Right renal pelvis (tissue), 4 donors: ENCODE measurements at places on chromosomes 2 and 18. TPM values are rescaled to one million over a fixed set of nuclear protein-coding genes. Genes with fewer than 3 reads are reported as not detected.

DSG4 gene
- polyA plus RNA-seq, result 0.03 TPM

FAP gene
- 11.5 TPM for polyA plus RNA-seq

ASB18 gene
- polyA plus RNA-seq, result 0.06 TPM

TRIM43 gene
- 0.70 TPM for polyA plus RNA-seq

TLK1 gene
- polyA plus RNA-seq, result 59.6 TPM

NEU4 gene
- 1.1 TPM for polyA plus RNA-seq

MAPK4 gene
- polyA plus RNA-seq, result 8.8 TPM

RTKN gene
- 65.8 TPM for polyA plus RNA-seq

POTEJ gene
- polyA plus RNA-seq, result 0.08 TPM

DNA sequence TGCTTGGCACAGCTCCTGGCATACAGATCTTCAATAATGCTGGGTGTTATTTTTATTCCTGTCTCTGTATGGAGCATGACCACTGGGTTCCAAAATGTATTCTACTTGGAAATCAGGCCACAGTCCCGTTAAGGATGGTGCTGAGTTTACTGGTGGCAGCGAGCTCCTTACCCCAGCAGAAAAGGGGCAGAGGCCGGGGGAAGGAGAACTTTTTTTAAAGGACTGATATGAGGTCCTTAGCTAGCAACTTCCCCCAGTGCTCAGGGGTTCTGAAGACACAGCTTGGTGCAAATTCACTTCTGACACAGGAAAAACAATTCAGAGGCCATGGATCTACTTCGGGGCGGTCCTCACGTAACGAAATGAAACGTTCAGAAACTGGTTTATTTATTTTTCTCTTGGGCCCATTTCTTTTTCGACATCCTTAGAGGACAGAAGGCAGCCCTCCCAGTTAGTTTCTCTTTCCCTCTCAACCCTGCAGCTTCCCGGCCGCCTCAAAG is 872 bp downstream of the RDH14 start:
- peak; percentile 23 for DNase-seq

GRCh38 chr18:28112056-28112470 is 64.9 kb downstream of the CDH2 start:
- DNase-seq, result no peak

GRCh38 chr2:105857076-105857740 is 112.5 kb downstream of the NCK2 start:
- no peak for DNase-seq

- DNase-seq, result no peak
These were observed 74.7 kb upstream of the TEX51 start for GRCh38 chr2:126823951-126824350.

DNA sequence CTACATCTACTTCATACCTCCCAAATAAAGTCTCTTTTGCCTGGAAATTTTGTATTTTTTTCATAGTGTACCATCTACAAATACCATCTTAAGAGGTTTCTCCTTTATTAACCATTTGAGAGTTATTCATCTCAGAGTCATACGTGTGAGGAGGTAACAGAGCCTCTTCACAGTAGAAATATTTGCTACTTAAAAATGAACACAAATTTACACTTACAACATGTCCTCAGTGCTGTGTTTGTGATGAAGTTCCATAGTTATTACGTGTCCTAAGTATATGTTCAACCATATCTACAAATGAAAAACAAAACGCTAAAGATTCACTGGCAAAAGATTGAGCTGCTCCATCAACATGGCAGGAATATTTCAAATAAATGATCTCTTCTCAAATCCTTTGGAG is 48.5 kb upstream of the HNRNPA3 start:
- no peak for DNase-seq

DNA sequence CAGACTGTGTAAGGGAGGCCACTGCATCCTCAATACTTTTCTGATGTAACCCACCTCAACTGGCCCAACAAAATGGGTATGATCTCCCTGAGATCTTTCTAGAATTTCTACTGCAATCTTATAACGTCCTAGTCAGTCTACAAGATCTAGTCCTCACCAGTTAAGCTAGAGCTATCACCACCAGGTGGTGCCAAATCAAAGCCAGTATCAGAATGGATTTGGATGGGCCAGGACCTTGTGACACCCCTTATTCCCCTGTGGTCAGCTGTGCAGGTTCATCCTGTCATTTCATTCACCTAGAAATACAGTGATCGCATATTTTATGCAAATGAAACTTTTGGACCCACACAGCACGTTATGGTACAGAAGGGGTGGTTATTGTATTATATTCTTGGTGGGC is 90.3 kb downstream of the OLA1 start:
- peak; percentile 11 for DNase-seq

DNA sequence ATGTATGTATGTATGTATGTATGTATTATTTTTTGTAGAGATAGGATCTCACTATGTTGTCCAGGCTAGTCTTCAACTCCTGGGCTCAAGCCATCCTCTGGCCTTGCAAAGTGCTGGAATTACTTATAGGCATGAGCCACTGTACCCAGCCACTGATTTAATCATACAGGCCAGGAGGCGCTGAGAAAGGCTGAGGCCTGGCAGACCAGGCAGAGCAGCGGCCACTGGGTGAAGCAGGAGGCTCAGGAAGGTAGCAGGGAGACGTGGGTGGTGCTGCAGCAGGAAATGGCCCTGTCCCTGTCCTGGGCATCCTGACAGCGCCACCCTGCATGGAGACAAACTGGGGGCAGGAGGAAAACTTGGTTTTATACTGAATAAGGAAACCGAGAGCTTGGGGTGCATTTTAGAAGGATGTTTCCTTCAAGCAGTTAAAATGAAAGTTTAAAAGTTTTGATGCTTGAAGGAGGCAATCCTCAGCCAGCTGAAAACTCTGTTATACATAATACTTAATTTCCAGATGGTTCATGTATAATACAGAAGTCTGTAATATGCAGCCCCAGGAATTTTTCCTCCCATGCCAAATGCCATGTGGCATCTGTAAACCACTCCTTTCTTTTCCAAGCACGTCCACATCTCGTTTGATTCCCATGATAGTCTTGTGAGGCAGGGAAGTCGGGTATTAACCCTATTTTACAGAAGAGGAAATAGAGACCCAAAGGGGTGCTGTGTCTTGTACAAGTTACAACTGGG is 182.4 kb downstream of the CELF4 start:
- no peak for DNase-seq

DNA sequence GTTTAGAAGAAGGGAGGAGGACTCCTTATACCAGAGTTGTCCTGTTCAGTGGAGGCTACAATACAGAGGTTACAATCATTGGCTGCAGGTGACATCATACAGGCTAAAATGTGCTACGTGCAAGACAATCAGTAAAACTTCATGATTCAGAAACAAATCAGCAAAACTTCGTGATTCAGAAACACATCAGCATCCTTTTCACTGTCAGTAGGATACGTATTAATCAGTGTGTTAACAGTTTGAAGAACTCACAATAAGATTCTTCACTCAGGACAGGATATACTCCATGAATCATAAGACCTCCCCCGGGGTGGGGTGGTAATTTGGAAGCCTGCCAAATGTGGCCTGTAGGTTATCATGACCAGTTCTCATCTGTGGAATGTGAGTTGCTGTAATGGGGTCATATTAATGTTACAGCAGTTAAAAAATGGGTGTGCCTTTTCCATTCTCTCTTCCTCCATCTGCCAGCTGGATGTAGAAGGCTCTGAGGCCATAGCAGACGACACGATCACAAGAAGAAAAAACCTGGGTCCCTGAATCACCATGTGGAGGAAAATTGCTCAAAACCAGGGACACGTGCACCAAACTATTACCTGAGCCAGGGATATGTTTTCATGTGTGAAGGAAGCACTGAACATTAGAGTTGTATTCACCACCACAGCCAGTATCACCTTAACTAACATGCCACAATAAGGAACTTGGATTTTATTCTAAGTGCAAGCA is 134.8 kb upstream of the CREB1 start:
- no peak for DNase-seq

GRCh38 chr2:5985536-5986385 is 293.6 kb downstream of the SOX11 start:
- no peak for DNase-seq

DNA sequence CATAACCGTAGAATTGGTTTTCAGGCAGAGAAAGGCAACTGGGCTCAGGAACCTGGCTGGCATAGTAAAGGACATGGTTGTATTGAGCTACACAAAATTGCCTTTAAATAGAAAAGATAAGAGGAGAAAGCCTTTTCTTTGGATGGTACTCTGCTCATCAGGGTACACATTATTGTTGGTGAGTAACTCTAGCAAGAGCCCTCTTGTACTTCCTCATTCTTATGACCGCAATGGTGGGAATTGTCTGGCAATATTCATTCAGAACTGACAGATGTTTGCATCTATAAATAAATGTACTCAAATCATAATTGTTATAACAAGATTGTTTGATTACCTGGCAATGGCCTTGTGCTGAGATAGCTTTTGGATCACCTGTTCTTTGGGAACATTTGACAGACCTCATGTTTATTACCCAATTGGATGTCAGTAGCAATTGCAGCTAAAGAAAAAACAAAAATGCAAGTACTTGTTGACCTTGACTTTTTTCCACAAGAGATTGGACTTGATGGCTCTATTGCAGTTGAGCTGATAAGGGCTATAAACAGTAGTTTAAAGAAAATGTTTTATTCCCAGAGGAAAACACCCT is 43.9 kb downstream of the MEIS1 start:
- DNase-seq, result no peak
